ENCODE measurements at places on chromosomes 6 and 20.

DNA sequence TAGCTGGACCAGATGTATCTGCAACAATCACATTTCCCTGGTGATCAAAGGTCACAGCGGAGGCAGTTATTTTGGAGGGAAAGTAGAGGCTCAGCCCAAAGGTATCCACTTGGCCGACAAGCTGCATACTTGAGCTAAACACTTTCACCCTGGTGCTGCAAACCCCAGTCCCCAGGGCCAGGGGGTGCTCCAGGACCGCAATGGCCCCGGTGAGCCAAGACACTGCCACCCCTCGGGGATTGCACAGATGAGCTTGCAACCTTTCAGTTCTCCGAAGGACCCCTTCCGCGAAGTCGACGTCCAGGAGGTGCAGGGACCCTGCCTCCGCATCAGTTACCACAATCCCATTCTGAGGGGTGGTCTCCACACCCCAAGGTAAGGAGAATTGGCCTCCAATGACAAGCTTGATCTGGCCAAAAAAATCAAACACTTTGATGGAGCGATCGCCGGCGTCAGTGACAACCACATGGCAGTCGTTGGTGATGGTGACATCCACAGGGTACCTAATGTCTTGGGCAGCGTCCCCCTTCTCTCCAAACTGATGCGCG lies 823 bp downstream of the NHLRC1 start:
- DNase-seq: no peak

- no peak for DNase-seq
Measured at GRCh38 chr6:119344306-119344705, 5.3 kb downstream of the MAN1A1 start.

DNA sequence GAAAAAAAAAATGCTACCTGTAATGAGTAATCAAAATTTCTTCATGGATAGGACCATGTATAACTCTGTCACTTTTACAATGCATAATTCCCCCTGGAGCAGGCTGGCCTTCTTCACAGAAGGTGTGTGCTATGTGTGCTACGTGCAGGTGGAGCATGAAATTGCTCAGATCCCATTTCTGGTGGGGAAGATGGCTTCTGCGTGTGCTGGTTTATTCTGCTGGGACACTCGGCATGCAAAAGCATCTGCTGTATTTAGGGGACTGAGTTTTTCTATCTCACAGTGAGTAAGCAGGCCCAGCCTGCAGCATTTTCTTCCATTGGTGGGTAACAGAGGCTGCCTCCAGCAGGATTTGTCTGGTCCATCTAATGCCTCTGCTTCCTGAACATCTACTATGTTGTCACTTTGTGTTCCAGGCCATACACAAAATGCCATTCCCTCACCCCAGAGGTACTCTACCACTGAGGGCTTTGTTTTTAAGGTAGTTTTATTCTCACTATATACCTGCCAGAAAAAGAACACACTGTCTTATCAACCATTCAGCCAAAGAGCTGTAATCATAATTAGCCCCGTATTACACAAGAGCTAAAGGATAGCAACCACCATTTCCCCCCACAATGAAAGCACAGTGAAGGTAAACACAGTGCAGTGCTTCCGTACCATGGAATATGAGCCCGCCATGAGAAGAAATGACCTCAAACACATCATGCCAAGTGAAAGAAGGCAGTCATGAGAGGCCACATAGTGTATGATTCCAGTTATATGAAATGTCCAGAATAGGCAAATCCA lies 62.4 kb downstream of the SYNDIG1 start:
- no peak for DNase-seq

DNA sequence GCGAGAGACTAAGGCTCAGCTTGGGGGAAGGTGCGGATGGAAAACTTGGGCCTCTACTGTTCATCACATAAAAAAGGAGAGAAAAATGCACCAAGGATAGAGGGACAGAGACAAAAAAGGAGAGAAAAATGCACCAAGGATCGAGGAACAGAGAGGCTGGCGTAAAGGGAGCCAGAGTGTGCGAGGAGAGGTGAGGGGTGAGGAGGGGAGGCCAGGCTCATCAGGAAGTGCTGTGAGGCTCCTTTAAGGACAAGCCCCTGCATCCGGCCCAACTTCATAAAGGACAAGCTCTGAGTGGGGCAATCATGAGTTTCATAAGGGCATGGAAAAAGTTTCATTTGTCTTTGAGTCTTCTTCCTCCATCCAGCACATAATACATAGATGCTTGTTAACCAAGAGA lies 117.2 kb upstream of the NXT1 start:
- DNase-seq: no peak

- DNase-seq: no peak
Measured at GRCh38 chr6:39560915-39561314, 164.3 kb downstream of the KIF6 start.

Measured in cardiac muscle cell (in vitro differentiated cells and primary cell).